Right ventricle myocardium inferior (tissue), 1 donor: ENCODE measurements at places on chromosomes 4 and X. TPM values are rescaled to one million over a fixed set of nuclear protein-coding genes. Genes with fewer than 3 reads are reported as not detected.

DNA sequence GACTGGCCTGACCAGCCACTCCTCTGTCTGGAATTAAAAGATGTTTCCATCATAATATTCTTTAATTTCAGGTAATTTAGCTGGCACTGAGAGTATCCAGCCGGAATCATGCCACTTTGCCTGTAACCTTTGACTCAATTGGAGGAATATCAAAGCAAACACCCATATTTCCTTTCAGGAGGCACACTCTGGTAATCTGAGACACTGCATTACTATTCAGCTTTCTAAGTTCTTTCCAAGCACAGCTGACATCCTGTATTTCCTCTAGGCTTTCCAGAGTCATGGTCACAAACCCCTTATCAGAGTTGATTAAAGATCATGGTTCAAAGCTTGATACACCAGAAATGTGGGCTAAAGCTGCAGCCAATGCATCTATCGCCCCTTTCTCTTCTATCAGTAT is 29.3 kb downstream of the INTS12 start:
- DNase-seq: no peak

FRMD7 gene
- not detected for total RNA-seq

ZCCHC18 gene
- 0.22 TPM for total RNA-seq

DNA sequence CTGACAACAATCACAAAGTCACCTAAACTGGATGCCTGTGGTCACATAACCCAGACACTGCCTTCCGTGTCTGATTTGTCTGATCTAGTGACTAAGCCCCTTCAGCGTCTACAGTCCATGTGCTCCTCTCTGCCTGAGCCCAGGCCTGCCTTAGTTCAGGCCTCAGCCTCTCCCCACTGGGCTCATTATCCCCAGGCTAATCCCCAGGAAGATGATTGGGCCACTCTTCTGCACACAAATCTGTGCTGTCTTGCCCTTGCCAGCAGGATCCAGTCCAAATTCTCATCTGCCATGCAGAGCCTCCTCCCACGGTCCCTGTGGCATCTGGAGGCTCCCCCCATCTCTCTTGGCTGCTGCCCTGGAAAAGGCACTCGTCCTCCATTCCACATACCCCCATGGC is 96.5 kb downstream of the SLC2A9 start:
- no peak for DNase-seq

DNA sequence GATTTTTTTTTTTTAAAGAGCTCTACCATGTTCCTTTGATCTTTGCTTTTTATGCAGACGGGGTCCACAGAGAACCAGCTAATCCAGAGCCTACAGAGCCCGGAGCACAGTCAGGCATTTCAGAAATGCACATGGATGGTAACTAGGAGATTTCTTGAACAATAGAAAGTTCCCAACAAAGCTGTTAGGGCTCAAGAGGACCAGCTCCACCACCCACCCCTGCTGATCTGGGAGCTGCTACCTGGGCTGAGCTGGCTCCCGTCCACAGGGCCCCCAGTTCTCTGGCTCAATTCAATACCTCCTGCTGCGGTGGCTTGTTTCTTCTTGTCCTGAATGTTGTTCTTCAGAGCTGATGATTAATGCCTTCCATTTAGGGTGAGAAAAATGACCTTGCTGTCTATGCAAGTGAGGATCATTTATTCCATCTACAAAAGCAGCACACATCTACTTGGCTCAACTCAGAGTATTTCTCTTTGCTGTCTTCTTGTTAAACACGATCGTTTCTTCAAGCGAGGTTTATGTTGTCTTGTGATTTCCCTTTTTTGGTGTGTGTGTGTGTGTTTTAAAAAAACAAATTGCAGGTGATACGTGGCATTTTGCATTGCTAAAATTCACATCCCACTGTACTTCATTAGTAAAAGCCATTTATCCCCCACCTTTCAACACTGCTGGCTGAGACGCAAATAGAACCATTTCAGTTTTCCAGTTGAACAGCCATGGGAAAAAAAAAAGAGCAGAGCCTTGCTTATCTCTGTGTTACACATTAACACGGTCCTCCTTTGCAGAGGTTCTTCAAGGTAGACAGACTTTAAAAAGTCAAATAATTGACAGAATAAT is 31.3 kb downstream of the IGFBP7 start:
- no peak for DNase-seq

DNA sequence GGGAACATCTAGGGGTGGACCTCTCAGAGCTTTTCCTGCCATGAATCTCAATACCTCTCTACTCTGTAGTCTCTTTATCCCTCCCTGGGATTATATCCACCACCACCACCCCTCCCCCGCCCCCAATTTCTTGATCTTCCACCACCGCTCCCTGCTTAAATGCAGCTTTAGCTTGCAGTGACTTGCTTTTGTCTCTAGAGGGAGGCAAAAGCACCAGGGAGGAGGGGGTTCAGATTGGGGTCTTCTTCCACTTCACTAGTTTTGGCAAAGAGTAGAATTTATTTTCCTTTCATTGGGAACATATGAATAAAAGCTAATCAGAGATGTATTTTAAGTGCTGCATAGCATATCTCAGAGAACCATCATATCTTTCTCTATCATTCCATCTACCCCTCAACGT is 5.5 kb downstream of the ARHGAP36 start:
- no peak for DNase-seq

GRCh38 chrX:14718403-14718802 is 154.5 kb downstream of the FANCB start:
- no peak for DNase-seq

- no peak for DNase-seq
Observed at GRCh38 chr4:151204925-151205524, 71.9 kb upstream of the PRSS48 start.

DNA sequence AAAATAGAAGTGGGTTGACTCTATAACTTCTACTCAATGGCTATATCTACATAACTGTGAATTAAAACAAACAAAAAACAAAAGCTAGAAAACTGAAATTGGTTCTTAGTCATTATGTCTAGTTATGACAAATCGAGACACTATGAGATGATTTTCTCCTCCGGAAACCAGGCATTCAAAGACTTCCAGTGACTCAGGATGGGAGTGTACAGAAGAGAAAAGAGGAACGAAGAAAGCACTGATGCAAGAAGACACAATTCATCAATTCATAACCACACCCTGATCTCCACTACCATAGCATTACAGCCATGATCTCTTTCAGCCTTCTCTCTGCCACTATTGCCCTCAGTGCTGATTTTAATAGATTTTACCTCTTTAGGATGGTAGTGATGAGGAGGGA is 253.6 kb downstream of the CBLL2 start:
- no peak for DNase-seq

VSIG1 gene
- not detected for total RNA-seq

GRCh38 chr4:55398461-55398860 is 2.7 kb downstream of the TMEM165 start:
- DNase-seq: no peak

MAMLD1 gene
- total RNA-seq: 1.8 TPM
